Stimulated activated CD4-positive, alpha-beta T cell treated with anti-CD3 and anti-CD28 coated beads, TNF-alpha, amount 100 ng/mL, for 1 hour (primary cell): ENCODE measurements at places on chromosomes 4 and X.

GRCh38 chr4:156084373-156084772, 130.7 kb upstream of the CTSO start:
- no peak for DNase-seq

GRCh38 chr4:152259866-152260265, 276.0 kb downstream of the FBXW7 start:
- no peak for DNase-seq

- DNase-seq: no peak
Measured at GRCh38 chr4:20754036-20754435, 53.8 kb downstream of the PACRGL start.

GRCh38 chr4:123060039-123060770, 137.8 kb upstream of the NUDT6 start:
- no peak for DNase-seq

DNA sequence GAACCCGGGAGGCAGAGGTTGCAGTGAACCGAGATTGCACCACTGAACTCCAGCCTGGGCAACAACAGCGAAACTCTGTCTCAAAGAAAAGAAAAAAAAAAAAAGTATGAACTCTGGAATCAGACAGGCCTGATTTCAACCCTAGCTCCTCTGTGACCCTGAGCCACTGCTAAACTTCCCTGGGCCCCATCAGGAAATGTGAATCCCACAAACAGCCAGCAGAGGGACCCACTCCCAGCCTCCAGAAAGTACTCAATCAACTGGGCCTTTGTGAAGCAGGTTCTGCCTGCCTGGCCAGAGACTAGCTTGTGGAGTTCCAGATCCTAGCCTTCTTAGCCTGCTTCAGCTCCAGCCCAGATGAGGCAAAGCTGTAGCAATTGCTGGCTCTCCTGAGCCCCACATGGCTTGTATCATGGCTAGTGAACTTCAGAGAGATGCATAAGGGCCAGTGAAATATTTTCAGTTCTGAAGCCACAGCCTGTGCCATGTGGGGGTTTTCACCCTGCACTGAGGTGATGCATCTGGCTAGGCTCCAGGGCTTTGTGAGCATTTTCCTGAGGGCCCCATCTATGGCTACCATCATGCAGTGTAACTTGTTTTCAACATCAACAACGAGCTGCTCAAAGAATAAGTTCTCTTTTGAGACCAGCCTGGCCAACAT, 7.2 kb upstream of the IDS start:
- DNase-seq: peak; percentile 36

- no peak for DNase-seq
Measured at GRCh38 chr4:185036019-185036418, 17.7 kb downstream of the HELT start.

DNA sequence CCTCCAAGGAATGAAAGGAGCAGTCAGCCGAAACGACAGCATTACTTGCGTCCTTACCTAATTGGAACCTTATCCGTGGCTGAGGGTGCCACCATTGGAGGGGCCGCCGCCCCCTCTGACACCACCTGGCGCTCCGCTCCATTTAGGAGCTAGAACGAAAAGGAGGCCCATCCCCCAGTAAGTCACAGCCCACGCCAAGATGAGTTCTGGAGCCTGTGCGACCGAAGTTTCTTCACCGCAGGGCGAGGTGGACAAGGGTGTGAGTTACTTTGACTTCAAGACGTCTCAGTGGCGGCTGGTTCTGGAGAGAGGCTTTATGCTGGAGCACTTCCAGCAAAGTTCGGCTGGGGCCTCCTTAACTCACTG, 729 bp upstream of the IRF2 start:
- peak; percentile 50 for DNase-seq

GRCh38 chr4:7410446-7410845, 24.3 kb downstream of the PSAPL1 start:
- no peak for DNase-seq

DNA sequence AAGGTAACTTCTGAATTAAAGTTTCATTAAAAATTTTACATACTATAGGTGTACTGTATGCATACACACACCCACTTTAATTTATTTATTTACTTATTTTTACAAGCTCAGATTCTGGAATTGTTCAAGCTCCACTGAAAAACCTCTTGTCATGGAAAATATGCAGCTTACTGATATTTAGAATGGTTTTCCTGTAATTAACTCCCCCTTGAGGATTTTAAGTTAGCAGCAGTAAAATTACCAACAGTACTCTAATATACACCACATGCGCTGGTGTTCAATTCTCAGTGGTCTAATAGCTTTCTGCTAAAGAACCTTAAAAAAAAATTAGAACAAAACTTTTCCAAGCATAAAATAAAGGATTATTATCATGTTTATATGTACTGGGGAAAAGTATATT, 12.0 kb downstream of the MAB21L2 start:
- no peak for DNase-seq

DNA sequence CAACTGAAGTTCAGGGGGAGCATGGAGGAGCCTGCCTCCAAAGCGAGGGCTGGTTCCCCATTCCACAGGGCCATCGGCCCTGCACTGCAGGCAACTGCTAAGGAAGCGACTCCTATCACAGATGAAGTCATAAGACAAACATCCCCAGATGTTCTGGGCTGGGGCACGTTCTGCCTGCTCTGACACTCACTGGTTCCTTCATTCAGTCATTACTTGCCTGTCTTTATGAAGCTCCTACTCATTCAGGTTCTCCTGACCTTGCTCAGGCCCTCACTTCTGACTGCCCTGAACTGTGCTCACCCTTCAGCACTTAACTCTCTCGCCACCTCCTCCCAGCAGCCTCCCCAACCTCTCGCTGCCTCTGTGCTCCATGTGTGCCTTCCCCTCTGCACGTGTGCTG, 2.5 kb upstream of the SLC2A9 start:
- DNase-seq: no peak

- no peak for DNase-seq
Measured at GRCh38 chr4:164997941-164998340, 20.5 kb upstream of the TRIM61 start.

GRCh38 chrX:16797358-16797757, 11.1 kb downstream of the TXLNG start:
- DNase-seq: no peak

DNA sequence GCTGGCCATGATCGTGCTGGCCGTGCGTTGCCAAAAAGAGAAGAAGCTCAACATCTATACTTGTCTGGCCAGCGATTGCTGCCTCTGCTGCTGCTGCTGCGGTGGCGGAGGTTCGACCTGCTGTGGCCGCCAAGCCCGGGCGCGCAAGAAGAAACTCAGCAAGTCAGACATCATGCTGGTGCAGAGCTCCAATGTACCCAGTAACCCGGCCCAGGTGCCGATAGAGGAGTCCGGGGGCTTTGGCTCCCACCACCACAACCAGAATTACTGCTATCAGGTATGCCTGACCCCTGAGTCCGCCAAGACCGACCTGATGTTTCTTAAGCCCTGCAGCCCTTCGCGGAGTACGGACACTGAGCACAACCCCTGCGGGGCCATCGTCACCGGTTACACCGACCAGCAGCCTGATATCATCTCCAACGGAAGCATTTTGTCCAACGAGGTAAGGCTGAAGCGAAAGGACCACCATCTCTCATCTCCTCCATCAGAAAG, 3.3 kb downstream of the PCDH10 start:
- DNase-seq: no peak

DNA sequence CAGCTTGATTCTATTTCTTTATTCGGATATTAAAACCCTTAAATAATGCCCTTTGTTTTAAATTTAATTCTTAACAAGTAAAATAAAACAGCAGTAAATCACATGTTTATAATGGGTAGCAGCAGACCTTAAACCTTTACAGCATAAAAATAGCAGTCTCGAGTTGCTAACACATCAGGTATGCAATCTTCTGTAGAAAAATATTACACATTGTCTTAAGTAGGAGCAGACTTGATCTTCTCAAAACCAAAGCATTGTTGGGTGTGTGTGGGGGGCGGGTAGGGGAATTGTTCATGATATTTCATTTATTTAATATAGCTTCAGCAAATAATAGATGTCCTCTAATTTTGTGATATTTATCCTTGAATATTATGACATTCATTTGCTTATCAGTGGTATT, 331.4 kb downstream of the PCDH7 start:
- no peak for DNase-seq

DNA sequence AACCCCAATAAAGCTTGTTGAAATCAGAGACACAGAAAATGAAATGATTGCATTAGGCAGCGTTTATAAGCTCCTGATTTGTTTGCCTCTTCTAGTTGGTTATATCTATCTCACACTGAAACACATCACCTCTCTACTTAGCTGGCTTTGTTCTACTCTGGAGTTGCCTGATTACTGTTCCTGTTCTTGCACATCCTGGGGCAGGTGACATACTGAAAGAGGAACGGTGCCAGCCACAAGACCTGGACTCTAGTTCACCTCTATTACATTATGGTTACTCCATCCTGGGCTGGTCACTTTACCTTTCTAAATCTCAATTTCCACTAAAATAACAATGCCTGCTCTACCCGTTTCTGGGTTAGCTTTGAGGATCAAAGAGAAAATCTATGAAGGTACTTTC, 47.9 kb downstream of the TRIM2 start:
- no peak for DNase-seq

- DNase-seq: no peak
Measured at GRCh38 chr4:168679819-168680218, 183.0 kb downstream of the PALLD start.

DNA sequence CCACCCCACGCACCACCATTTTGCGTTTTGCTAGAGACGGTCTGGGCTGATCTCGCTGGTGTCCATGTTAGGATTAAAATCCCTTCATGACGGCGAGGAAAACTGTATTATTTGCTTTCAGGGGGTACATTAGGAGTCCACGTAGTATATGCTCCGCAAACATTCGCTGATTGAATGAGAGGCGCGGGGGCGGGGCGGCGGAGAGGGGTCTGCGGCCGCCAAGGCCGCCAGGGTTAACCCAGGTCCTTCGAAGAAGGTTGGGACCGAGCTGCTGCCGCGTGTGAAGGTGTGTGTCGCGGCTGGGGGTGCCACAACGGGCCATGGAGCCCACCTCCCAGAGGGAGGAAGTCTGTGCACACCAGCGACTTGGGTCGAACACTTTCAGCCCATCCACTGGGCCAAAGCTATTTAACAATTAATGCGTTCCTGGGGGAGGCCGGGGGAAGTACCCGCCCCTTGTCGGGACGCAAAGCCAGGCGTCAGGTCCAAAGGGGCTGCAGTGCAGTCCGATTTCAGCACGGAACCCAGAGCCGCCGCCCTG, 6.4 kb upstream of the PITX2 start:
- no peak for DNase-seq

- DNase-seq: no peak
Measured at GRCh38 chr4:5164221-5164912, 113.1 kb downstream of the STK32B start.

DNA sequence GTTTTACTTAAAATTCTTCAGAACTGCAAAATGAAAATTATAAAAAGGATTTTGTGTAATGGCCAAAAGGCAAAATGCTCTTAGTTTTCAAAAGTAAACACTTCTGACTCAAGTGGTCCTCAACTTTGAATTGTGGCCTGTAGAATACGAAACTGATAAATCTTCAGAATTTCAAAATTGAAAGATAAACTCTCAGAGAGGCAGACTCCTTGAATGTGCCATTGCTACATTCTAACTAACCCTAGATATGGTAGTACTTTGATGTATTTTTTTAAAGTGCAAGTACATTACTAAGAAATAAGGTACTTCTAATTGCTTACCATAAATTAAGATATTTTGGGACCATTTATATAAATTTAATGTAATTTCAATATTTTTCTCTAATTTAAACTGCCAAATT, 44.4 kb downstream of the TNIP3 start:
- no peak for DNase-seq

GRCh38 chr4:170227928-170228327, 138.2 kb upstream of the AADAT start:
- no peak for DNase-seq

DNA sequence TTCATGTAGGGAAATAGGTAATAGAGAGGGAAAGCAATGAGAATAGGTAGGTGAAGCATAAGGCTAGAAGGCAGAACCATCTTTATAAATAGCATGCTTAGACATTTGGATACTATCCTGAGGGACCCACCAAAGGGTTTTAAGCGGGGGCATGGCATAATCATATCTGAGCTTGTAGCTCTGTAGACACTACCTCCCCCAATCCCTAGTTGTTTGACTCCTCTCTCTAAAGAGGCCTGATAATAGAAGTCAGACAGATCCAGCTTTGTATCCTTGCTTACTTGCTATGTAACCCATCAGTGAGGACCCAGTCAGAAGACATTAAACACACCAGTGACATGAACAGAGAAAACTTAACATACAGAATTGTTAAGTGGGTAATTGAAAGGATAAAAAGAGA, 58.7 kb downstream of the SCFD2 start:
- DNase-seq: no peak

DNA sequence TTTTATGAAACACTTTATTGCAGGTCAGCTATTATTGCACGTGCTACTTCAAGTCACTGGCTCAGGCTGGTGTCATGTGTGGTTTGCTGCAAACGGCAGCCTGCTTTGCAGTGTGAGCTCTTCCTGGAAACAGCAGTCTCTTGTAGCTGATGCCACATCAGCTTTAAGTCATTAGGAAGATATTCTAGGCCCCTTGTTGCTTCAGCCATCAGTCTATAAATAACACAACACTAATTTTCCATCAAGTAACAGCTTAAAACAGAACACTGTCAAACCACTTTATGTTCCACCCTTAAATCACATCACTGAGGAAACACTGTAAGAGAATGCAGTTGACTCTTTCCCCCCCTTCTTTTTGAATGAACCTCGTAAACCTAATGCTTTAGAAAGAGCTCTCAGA, 93.8 kb downstream of the GATB start:
- no peak for DNase-seq

DNA sequence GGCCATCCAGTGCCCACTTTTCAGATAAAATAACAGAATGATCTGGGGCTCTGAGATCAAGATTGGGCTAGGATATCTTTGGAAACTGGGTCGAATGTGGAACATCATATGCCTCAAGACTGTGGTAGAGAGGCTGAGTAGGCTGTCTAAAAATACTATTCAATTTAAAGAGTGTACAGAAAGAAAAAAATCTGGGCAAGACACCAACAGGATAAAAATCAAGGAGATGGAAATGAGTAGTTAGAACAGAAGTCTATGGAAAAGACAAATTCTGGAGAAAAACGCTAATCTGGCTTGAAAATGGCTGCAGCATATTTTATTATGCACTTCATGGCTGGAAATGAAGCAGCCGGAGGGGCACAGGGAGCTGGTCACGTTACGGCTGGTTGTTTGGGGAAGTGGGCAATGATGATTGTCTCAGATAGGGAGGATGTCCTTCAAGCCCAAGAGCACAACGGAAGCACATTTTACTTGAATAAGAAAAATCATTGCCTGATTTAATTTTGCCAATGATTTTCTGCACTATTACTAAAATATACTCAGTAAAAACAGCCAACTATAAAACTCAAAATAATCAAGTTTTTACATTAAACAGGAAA, 27.1 kb upstream of the MAPK10 start:
- DNase-seq: no peak

GRCh38 chr4:109238746-109239145, 63.7 kb downstream of the COL25A1 start:
- DNase-seq: no peak

DNA sequence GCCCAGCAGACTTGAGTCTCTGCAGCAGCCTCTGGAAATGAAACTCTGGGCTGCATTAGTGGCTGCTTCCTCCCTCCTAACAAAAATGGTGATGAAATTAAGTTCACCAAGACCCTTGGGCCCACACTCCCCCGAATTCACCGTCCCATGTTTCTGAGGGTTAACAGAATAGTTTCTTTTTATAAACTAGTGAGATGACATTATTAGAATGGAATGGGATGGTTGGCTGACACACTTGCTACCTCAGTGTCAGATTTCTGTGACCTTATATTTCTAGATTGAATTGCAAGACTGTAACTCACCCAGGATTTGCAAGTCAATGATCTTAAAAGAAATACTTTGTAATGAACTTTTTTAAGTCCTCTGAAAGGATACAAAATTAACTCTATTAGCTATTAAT, 127.1 kb downstream of the SHROOM3 start:
- DNase-seq: no peak

GRCh38 chr4:174604198-174604597, 81.9 kb upstream of the HPGD start:
- no peak for DNase-seq
